ENCODE measurements at places on chromosomes 16 and 17.

GRCh38 chr16:50121278-50121677 is 31.8 kb upstream of the TENT4B start:
- no peaks in the 10 kb centered on the region for H3K4me1 ChIP-seq
- no peak for DNase-seq
- H3K36me3 ChIP-seq: no peaks in the 10 kb centered on the region
- H3K4me3 ChIP-seq: no peak overlapping the region
- no peak overlapping the region for H3K27ac ChIP-seq

- H3K36me3 ChIP-seq: no peaks in the 10 kb centered on the region
- no peaks in the 10 kb centered on the region for H3K4me1 ChIP-seq
- no peak overlapping the region for H3K27ac ChIP-seq
- DNase-seq: no peak
- peaks cover 5% of the 10 kb centered on the region for H3K27me3 ChIP-seq
Observed at GRCh38 chr17:20059728-20060188, 50.6 kb downstream of the SPECC1 start.

- H3K27me3 ChIP-seq: no peaks in the 10 kb centered on the region
- H3K36me3 ChIP-seq: peaks cover 19% of the 10 kb centered on the region
- no peak overlapping the region for H3K27ac ChIP-seq
- no peaks in the 10 kb centered on the region for H3K4me1 ChIP-seq
- no peak overlapping the region for H3K4me3 ChIP-seq
- no peak for DNase-seq
Observed at GRCh38 chr17:1872976-1873375, 43.2 kb downstream of the RPA1 start.

DNA sequence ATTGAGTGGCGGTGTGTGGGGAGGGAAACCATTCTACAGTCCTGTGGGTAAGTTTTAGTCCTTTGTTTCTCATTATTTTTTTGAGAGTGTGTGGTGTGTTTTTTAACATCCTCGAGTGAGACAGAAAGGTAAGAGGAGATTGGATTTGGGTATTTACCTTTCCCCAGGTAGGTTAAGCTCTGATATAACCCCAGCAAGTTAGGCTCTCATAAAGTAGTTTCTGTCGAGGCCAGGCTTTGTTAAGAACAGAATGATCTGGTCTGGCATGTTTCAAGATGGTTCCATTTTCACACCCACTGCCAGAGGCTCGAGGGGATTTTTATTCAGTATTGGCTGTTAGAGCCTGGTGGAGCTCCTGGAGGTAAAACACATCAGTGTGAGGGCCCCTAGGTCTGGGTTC is 62.9 kb downstream of the BCAS3 start:
- no peak overlapping the region for H3K4me3 ChIP-seq
- no peaks in the 10 kb centered on the region for H3K27me3 ChIP-seq
- peaks cover 12% of the 10 kb centered on the region for H3K4me1 ChIP-seq
- no peak overlapping the region for H3K27ac ChIP-seq

Data from naive B cell (primary cell).